ENCODE measurements at places on chromosomes 2 and 18.

DNA sequence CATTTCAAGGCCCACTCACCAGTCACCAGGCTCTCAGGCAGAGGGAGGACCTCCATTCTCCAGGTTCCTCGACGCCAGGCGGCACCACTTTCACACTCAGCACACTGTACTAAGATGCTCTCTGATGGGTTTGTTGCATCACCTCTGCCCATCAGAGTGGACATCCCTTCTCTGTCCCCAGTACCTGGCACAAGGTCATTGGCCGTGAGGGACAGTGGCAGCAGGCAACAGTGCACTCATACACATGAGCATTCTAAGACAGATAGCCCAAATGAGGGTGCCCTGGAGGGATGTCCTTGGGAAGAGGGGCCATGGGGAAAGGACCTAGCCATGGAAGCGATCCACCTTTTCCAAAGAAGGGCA is 3.0 kb upstream of the ADRA2B start:
- DNase-seq, result no peak

DNA sequence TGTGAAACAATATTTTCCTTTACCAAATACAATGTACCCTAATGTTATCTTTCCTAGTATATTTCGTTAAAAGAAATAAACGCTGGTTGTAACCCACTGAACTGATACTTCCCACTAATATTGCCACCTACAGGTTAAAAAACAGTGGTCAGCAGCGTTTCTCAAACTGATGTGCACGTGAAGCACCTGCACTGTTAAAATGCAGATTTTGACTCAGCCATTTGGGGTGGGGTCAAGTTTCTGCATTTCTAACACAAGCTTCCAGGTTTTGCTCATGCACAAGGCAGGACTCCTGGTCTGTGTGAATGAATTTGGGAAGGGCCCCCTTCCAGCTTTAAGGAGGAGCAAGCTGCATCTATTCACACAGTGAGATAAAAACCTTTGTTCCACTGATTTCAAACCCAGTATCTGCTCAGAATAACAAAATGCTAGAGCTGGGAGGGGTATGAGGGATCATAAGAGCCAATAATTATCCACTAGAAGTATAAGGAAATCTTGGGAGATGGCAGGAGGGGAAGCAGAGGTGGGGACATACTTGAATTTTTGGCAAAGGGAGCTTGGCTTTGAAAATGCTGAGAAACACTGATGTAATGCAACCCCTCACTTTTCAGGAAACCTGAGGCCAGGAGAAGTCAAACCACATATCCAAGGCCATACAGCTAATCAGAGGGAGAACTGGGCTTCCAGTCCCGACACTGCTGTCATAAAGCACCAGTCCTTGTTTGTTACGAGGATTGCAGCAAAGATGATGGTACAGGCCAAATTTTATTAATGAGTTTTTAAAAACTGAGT is 116.2 kb downstream of the RBMS1 start:
- DNase-seq, result no peak

- DNase-seq, result no peak
Observed at GRCh38 chr2:66186537-66186936, 248.4 kb upstream of the MEIS1 start.

DNA sequence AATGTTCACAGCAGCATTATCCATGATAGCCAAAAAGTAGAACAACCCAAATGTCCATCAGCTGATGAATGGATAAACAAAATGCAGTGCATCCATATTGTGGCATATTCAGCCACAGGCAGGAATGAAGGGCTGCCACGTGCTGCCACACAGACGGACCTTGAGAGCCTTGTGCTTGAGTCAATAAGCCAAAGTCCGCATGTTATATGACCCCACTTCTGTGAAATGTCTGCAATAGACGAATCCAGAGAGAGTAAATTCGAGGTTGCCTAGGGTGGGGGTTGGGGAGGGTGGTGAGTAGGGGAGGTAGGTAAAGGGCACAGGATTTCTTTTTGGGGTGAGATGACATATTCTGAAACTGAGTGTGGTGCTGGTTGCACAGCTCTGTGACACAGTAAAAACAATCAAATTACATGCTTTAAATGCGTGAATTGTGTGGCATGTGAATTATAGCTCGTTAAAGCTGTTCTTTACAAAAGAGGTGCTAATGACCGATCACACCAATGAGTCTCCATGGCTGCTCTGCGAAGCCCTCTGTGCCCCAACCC is 38.9 kb upstream of the LDLRAD4 start:
- DNase-seq, result no peak

DNA sequence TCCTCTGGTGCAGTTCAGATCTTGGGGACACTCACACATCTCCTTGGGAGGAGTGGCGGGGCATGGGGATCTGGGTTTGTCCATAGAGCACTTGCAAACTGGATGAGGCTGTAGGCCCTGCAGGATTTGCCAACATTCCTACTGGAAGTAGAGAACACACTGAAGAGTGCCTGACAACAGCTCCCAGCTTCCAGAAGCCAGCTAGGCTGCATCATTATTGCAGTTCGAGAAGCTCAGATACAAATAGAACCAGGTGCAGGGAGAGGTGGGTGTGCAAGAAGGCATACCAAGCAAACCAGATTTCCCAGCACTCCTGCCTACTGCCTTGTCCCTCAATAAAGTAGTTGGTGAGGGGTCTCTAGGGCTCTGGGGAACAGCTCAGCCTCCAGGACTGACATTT is 52.5 kb downstream of the RHOB start:
- DNase-seq, result no peak

- DNase-seq, result no peak
Observed at GRCh38 chr2:96552315-96553175, 16.0 kb downstream of the ARID5A start.

DNA sequence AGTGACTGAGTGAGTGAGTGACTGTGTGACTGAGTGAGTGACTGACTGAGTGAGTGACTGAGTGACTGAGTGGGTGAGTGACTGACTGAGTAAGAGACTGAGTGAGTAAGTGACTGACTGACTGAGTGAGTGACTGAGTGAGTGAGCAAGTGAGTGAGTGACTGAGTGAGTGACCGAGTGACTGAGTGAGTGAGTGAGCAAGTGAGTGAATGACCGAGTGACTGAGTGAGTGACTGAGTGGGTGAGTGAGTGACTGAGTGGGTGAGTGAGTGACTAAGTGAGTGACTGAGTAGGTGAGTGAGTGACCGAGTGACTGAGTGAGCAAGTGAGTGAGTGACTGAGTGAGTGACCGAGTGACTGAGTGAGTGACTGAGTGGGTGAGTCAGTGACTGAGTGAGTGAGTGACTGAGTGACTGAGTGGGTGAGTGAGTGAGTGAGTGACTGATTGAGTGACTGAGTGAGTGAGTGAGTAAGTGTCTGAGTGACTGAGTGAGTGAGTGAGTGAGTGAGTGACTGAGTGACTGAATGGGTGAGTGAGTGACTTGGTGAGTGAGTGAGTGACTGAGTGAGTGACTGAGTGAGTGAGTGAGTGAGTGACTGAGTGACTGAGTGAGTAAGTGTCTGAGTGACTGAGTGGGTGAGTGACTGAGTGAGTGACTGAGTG is 13.3 kb downstream of the MAL start:
- no peak for DNase-seq

DNA sequence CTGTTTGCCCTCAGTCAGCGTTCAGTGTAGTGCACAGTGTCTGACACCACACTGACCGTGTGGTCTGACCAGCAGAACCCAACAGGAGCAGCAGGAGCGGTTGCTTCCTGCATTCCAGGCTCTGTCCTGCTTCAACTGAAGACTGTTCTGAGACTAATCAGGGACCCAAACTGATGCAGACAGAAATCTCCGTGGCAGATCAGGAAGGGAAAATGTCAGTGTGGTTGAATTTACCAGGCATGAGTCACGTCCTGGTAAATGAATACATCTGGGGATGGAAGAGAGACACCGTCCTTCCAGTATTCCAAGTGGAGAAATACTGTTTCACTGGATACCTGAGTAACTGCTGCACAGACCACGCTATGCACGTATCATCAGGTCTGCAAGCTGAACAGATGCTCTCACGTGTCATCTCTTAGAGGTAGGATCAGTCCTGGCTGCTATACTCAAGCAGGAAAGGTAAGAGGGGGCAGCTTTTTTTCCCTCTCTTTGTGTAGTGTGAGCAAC is 223.6 kb upstream of the EPAS1 start:
- DNase-seq, result no peak

GRCh38 chr2:125168442-125168841 is 1143.4 kb downstream of the CNTNAP5 start:
- no peak for DNase-seq

DNA sequence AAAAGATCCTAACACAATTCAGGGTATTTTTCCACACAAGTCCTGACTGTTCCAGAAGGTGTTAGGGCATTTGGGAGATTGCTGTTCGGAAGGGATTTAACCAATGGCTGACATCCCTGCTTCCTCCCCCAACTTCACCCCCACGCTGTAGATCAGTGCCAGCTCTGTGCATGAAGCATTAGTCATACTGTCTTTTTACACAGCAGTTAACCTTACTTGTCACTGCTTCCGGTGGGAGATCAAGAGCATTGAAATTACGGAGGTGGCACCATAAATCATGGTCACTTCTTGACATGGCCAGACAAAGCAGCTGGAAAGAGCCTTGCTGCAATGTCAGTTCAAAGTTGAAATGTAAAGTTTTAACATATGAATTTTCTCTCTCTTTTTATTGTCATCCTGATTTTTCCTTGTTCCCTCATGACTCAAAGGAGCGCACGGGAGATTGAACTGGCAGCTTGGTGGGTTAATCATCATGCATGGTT is 70.2 kb downstream of the HRH4 start:
- no peak for DNase-seq

DNA sequence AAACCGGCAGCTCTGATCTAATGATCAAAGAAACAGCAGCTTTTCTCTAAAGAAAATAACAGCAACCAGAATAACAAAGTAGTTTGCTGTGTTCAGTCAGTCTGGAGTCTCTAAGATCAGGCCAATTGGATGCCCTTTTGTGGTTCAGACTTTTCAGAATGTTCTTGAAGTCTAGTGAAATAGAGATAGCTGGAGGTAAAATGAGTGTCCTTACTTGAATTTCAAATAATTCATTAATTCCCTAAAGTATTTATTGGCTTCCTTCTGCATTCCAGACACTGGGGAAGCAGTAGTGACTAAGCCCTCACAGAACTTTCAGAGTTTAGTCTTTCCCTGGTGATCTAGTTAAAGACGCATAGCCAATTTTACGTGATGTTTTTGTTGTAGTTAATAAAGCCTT is 58.7 kb downstream of the C18orf54 start:
- DNase-seq, result no peak
